ENCODE measurements at places on chromosomes 16 and 17. TPM values are rescaled to one million over a fixed set of nuclear protein-coding genes. Genes with fewer than 3 reads are reported as not detected.

AATK gene
- not detected for total RNA-seq

TPSD1 gene
- total RNA-seq: not detected

DRC7 gene
- not detected for total RNA-seq

TOX3 gene
- not detected for total RNA-seq

KRTAP3-1 gene
- total RNA-seq: not detected

KRTAP9-8 gene
- total RNA-seq: not detected

HIGD1B gene
- total RNA-seq: not detected

CRHR1 gene
- not detected for total RNA-seq

CASKIN2 gene
- 2.9 TPM for total RNA-seq

MYLK3 gene
- total RNA-seq: under 0.01 TPM

EMP2 gene
- total RNA-seq: 17.8 TPM

NPIPA3 gene
- not detected for total RNA-seq

SPG7 gene
- 95.3 TPM for total RNA-seq

KCNJ16 gene
- not detected for total RNA-seq

CD300H gene
- total RNA-seq: not detected

LITAFD gene
- total RNA-seq: not detected

UTS2R gene
- not detected for total RNA-seq

NT5M gene
- total RNA-seq: 0.28 TPM

TLCD1 gene
- total RNA-seq: 3.6 TPM

RRAD gene
- 1.4 TPM for total RNA-seq

RSKR gene
- 2.8 TPM for total RNA-seq

MED9 gene
- 8.9 TPM for total RNA-seq

ADCY9 gene
- total RNA-seq: 5.4 TPM

OMG gene
- not detected for total RNA-seq

KRTAP9-2 gene
- total RNA-seq: not detected

KRT28 gene
- total RNA-seq: not detected

TP53TG3F gene
- not detected for total RNA-seq

FAM171A2 gene
- 3.2 TPM for total RNA-seq

KRTAP29-1 gene
- not detected for total RNA-seq

ALOX15 gene
- total RNA-seq: not detected

LCMT1 gene
- 60.0 TPM for total RNA-seq

KRT9 gene
- not detected for total RNA-seq

ZNF287 gene
- 7.0 TPM for total RNA-seq

CDH13 gene
- total RNA-seq: 45.8 TPM

HAP1 gene
- under 0.01 TPM for total RNA-seq

KRT13 gene
- total RNA-seq: 0.18 TPM

CCL2 gene
- total RNA-seq: 126 TPM

LYRM1 gene
- total RNA-seq: 43.6 TPM

PPP1R27 gene
- not detected for total RNA-seq

TAC4 gene
- not detected for total RNA-seq

PRR35 gene
- total RNA-seq: not detected

MSLN gene
- not detected for total RNA-seq

LRRC75A gene
- 0.56 TPM for total RNA-seq

SKAP1 gene
- total RNA-seq: not detected

CTRB2 gene
- total RNA-seq: not detected
